ENCODE measurements at places on chromosomes 16 and 17.

DNA sequence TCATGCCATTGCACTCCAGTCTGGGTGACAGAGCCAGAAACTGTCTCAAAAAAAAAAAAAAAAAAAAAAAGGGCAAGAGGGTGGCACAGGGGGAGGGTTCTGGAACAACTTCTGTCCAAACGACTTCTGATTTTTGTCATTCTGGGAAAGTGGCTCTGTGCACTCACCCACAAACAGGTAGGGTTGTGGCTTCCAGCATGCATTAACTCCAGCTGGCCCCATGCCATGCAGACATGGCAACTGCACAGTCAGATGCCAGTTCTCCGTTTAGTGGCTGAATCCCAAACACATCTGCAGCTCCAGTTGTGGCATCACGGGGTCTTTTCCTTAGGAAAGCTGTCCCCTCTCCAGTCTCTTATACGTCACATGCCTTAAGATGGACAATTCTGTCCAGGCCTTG lies 30.3 kb downstream of the B4GALNT2 start:
- DNase-seq, result no peak

DNA sequence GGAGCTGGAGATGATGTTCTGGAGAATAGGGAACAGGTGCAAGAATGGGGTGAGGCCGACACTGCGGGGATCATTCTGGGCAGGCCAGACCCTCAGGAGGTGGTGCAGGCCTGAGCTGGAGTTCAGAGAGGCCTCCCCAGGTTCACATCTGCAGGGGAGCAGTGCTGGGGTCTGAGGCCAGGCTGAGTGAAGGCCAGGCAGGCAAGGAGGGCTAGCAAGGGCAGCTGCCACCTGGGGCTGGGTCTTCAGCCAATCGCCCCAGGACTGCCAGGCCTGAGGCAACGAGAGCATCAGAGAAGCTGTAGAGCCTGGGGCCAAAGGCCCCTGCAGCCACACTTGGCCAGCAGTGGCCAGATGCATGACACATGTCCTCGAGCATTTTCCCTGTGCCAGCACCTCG lies 14.5 kb downstream of the FOXN1 start:
- no peak for DNase-seq

GRCh38 chr17:82330322-82331239 lies 3.0 kb downstream of the SECTM1 start:
- DNase-seq, result peak; percentile 58

DNA sequence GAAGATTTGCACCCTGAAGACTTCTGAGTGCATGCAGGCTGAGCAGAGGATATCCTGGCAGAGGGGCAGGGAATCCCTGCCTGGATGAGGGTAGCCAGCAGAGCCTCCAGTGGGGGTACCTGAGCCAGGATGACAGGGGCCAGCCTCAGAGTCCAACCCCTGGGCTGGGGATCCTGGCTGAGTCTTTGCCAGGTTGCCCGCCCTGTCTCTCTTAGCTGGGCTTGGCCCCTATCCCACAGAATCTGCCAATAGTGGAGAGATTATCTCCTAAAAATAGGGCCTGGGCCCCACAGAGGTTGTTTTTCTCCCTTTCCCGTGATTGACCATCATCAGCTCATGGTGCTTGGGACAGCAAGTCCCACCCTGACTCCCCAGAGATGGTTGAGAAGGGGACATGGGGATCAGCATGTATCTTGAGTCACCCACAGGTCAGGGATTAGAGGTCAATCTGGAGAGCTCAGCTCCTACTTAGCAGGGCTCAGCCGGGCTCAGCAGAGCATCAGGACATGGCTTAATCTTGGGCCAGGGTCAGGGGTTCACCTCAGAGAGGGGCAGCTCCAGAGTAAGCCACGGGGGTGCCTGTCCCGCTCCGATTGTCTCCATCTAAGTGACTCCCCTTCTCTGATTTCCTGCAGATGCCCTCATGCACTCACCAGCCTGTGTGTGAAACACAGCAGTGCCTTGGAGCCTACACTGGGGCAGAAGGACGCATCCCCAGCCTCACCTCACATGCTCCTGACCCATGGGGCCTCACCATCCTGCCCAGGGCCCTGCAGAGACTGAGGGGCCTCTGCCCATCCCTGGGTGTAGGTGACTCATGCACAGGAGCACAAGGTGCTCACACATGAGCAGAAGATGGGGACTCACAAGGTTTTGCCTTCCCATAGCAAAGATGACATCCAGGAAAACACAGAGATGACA lies 11.5 kb downstream of the CDH16 start:
- no peak for DNase-seq

GRCh38 chr17:44956998-44957981 lies 9.7 kb upstream of the KIF18B start:
- DNase-seq, result no peak

- DNase-seq, result no peak
Observed at GRCh38 chr17:30570596-30571265, 93.5 kb downstream of the GOSR1 start.

- DNase-seq, result no peak
Observed at GRCh38 chr16:68126395-68126794, 41.2 kb downstream of the NFATC3 start.

DNA sequence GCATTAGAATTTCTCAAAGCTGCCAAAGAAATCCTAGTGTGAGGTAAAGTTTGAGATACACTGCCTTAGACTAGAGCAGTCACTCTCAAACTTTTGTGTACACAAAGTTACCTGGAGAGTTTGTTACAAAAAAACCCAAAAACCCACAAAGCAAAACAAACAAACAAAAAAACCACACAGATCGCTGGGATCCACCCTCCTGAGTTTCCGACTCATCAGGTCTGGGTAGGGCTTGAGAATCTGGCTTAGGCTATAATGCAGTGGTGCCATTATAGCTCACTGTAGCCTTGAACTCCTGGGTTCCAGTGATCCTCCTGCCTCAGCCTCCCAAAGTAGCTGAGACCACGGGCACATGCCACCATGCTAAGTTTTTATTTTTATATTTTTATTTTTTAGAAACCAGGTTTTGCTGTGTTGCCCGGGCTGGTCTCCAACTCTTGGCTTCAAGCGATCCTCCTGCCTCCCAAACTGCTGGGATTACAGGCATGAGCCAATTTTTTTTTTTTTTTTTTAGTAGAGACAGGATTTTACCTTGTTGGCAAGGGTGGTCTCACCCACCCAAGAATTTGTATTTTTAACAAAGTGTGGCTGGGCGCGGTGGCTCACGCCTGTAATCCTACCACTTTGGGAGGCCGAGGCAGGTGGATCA lies 22.3 kb upstream of the SMG1 start:
- no peak for DNase-seq

DNA sequence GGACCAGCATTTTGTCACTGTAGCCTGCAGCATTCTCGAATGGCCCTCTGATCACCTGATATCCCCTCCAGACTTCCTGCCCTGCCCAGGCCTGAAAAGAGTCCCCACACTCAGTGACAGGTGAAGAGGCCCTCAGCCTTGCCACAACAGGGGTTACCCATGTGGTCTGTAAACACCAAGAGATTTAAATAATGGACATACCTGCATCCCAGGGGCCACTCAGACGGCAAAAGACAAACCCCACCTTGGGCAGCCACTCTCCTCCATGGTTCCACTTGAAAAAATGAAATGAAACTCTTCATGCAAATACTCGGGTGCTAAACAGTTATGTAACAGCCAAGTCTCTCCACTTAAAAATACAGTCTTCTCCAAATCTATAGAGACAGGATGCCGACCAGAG lies 22.9 kb upstream of the PECAM1 start:
- no peak for DNase-seq

DNA sequence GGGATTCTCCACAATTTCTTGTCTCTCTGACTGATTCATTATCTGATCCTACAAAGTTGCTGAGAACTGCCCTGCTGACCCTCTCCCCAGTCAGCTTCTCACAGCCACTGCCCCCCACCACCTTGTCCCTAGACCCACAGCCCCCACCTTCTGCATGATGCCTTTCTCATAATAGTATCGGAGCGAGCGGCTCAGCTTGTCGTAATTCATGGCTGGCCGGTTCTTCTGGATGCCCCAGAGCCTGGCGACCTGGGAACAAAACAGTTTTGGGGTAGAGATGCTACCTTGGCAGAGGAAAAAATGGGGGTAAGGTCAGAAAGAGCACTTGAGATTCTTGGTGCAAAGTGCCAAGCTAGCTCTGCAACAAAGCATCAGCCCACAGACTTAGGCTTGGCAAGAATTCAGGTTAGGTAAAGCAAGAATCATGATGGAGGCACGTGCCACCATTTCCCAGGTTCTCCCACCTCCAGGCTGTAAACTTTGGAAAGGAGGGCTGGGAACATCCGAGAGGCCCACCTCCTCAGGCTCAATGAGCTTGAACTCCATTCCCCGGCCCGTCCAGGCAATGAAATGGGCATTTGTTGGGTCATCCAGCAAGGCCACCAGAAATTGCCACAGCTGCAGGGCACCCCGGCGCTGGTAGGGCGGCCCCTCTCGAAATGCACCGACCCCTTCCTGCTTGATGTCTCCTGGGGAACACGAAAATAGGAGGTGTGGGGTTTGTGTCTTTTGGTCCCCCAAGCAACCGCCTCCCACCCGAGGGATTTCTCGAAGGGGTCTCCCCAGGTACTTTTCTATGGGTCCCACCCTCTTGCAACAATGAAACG lies 16.9 kb downstream of the ETV4 start:
- no peak for DNase-seq

GRCh38 chr16:55645986-55646385 lies 9.8 kb upstream of the SLC6A2 start:
- DNase-seq, result no peak

DNA sequence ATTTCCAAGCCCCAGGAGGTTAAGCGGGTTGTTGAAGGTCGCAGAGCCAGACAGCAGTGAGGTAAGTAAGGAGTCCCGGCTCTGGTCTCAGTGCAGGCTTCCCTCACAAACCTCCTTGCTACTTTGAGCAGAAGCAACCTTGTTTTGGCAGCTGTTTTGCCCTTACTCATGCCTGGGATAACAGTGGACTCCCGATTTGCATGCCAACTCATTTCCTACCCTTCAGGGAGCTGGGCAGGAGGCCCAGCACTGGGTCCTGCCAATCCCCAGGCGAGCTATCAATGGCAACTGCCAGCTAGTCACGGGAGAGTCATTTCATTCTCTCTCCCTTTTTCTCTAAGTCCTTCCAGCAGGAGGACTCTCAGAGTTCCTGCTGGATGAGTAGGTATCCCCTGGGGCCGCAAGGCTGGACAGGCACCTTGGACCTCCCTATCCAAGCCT lies 72.0 kb upstream of the KSR1 start:
- DNase-seq, result peak; percentile 97

- no peak for DNase-seq
Observed at GRCh38 chr17:49414271-49414621, 436 bp downstream of the PHB1 start.

DNA sequence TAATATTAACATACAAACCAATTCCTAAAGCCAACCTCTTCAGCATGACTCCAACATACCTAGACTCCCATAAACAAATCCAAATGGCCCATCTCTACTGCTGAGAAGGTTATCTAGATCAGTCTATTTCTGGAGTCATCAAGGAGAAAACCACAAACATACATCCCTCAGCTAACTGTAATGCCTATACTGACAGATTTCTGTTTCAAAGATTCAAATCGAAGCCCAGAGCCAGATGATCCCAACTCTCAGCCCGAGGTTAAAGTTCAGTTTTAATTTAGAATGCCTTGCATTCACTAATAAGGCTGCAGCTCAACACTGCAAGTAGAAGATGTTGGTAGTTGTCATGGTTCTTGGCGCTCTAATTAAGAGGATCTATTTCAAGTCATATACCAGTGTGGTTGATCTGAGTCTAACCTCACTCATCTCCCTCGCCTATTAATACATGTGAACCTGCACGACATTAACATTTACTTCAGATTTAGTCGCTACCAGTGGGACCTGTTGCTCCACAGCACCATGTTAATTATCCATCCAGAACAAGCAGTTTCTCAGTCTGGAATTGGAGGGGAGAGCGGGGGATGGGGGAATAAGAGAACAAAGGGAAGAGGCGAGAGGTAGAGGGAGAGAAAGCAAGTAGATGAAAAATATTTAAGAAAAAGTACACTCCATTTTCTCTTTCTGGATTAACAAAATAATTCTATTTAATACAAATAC lies 15.4 kb downstream of the PHF12 start:
- no peak for DNase-seq

DNA sequence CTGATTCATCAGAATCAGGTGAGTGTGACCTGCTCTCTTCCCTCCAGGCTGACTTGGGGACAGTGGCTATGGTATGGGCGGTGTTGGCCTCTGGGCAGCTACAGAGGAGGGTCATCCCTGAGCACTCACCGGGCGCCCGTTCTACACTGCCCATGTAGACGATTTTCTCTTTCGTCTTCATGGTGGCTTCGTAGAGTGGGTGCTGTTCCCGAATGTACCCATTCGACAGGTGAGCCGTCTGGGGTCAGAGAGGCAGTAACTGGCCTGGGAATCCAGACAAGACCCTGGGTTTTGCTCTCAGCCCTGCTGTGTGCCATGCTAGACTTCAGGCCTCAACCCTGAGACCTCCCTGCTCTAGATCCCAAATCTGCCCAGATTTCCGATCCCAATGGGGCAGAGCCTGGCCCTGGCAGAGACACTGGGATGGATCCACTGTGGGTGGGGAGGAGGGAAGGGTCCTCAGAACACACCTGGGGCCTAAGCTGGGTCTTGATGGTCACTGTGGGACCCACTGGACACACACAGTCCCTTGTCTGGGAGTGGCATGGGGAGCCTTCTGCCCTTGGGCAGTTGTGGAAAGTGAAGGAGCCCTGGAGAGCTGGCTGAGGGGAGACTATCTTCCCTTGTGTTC lies 13.2 kb downstream of the USP6 start:
- no peak for DNase-seq

DNA sequence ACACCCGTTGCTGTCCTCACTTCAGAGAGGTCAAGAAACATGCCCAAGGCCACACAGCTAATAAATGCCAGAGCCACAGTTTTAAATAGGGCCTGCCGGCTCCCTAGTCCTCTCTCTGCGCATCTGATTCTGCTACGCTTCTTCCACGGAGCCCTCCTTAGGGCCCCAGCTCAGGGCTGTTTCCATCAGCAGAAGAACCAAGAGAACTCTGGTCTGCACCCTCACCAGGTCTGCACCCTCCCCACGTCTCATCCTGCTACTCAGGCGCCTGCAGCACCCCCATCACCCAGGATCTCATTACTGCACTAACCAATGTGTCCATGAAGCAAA lies 79.5 kb upstream of the NKD1 start:
- no peak for DNase-seq

DNA sequence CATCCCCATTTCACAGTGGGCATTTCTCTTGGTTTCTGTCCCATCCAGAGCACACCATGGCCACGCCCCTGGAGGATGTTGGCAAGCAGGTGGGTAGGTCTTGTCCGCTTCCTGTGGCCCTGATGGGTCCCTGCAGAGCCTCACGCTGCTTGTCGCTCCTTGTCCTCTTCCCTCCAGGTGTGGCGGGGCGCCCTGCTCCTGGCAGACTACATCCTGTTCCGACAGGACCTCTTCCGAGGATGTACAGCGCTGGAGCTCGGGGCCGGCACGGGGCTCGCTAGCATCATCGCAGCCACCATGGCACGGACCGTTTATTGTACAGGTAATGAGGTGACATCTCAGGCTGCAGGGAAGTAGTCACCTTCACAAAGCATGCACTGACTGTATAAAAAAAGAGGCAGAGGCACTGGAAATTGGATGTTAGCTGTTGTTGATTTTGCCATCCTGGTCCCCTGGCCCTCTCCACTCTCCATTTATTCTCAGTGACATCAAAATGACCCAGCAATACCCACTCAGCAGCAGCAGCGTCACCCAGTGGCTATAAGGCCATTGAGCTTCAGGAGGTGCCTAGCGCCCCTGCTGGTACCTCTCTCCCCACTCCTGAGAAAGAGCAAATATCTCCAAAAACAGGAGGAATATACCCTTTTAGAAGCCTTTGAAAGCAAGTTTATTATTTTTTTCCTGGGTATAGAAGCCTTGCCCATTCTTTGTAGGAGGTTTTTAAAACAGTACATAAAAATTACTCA lies 13.7 kb downstream of the METTL22 start:
- peak; percentile 25 for DNase-seq
